ENCODE measurements at places on chromosomes 6 and 20. TPM values are rescaled to one million over a fixed set of nuclear protein-coding genes. Genes with fewer than 3 reads are reported as not detected.

- H3K4me3 ChIP-seq = no peak overlapping the region
- no peak overlapping the region for H3K27ac ChIP-seq
- H3K27me3 ChIP-seq = no peaks in the 10 kb centered on the region
- H3K36me3 ChIP-seq = no peaks in the 10 kb centered on the region
Measured at GRCh38 chr6:170443151-170443662, 109.9 kb downstream of the PSMB1 start.

The SLC26A8 gene
- total RNA-seq = not detected

GRCh38 chr6:2765896-2766766 is 938 bp downstream of the WRNIP1 start:
- peak; percentile 86 for DNase-seq
- H3K27ac ChIP-seq = peak overlapping the region; percentile 93
- H3K4me1 ChIP-seq = peaks cover 27% of the 10 kb centered on the region

The TXLNB gene
- 0.05 TPM for total RNA-seq

DNA sequence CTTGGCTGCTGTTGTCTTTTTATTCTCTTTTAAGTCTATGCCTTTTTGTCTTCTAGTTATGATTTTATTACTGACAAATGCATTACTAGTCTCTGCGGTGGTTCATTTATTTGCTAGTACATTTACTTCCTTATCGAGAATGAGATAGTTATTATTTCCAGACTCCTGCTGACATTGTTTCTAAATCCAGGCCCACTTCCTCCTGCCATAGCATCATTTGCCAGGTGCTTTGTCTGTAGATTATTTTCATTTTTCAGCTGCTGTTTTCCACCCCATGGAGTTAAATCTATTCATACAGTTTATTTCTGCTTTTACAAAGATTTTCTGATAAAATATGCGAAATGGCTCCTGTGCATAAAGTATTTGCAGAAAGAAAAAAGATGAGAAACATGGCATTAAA is 459.7 kb downstream of the MMUT start:
- DNase-seq = no peak
- no peaks in the 10 kb centered on the region for H3K27me3 ChIP-seq
- no peaks in the 10 kb centered on the region for H3K4me1 ChIP-seq
- no peak overlapping the region for H3K4me3 ChIP-seq

GRCh38 chr6:158622545-158623190 is 21.9 kb downstream of the DYNLT1 start:
- no peak overlapping the region for H3K4me3 ChIP-seq
- no peaks in the 10 kb centered on the region for H3K4me1 ChIP-seq
- H3K27me3 ChIP-seq = no peaks in the 10 kb centered on the region
- no peak overlapping the region for H3K27ac ChIP-seq
- no peak for DNase-seq

DNA sequence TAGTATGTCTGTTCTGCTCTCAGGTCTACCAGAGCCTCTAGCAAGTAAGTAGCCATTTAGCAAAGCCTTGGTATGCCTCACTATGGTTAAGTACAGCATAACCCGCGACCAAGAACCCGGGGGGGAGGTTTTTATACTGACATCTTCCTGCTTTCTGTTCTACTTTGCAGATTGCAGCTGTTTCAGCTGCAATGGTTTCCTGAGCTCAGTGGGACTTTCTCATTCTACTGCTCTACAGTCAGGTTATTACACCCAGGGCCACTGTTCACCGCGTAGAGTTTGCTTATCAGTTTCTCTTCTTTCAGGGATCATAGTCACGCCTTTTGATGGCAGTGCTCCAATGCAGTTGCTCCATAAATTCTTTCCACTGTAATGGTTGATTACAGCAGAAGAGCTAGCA is 631.3 kb downstream of the TFAP2A start:
- H3K4me1 ChIP-seq = no peaks in the 10 kb centered on the region
- no peak overlapping the region for H3K4me3 ChIP-seq
- no peak for DNase-seq
- no peaks in the 10 kb centered on the region for H3K27me3 ChIP-seq
- H3K36me3 ChIP-seq = no peaks in the 10 kb centered on the region
- no peak overlapping the region for H3K27ac ChIP-seq

DNA sequence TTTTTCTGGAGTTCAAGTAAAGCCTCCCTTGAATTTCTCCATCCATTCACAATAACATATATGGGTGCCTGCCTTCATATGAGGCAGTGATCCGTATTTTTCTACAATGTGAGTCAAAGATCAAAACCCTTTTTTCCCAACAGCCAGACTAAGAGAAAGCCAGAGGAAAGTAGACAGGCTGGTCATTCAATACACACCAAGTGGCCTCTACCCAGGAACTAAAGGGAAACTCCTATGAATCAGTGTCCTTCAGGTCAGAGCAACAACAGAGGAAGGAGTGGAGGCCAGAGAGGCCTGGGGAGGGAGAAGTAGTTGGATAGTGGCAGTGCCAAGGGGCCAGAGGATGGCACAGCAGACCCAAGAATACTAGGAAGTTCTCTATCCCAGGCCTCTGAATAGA is 23.8 kb downstream of the SIM1 start:
- no peaks in the 10 kb centered on the region for H3K36me3 ChIP-seq
- no peaks in the 10 kb centered on the region for H3K27me3 ChIP-seq
- H3K4me3 ChIP-seq = no peak overlapping the region
- no peak for DNase-seq
- no peaks in the 10 kb centered on the region for H3K4me1 ChIP-seq

- H3K27ac ChIP-seq = no peak overlapping the region
- no peaks in the 10 kb centered on the region for H3K4me1 ChIP-seq
- H3K27me3 ChIP-seq = no peaks in the 10 kb centered on the region
- H3K36me3 ChIP-seq = no peaks in the 10 kb centered on the region
- DNase-seq = no peak
Measured at GRCh38 chr6:42197555-42198362, 3.0 kb upstream of the GUCA1B start.

DNA sequence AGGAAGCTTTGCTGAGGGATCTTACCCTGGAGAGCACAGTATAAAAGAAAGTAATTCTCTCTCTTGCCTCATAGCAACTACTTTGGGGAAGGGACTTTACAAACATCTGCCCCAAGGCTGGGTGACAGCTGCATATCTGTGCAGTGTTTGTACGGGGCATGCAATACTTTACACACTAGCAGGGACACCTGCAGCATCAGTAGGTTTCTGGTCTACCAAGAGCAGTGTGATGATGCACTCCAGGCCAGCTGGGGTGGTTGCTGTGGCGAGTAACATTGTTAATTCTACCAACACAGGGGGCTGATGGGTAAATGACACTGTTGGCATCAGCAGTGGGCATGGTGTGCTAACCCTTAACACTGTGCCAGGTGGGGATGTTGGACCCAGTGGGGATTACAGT is 48.0 kb downstream of the ADTRP start:
- no peaks in the 10 kb centered on the region for H3K27me3 ChIP-seq
- no peaks in the 10 kb centered on the region for H3K36me3 ChIP-seq
- no peak overlapping the region for H3K27ac ChIP-seq
- no peak for DNase-seq
- H3K4me3 ChIP-seq = no peak overlapping the region

DNA sequence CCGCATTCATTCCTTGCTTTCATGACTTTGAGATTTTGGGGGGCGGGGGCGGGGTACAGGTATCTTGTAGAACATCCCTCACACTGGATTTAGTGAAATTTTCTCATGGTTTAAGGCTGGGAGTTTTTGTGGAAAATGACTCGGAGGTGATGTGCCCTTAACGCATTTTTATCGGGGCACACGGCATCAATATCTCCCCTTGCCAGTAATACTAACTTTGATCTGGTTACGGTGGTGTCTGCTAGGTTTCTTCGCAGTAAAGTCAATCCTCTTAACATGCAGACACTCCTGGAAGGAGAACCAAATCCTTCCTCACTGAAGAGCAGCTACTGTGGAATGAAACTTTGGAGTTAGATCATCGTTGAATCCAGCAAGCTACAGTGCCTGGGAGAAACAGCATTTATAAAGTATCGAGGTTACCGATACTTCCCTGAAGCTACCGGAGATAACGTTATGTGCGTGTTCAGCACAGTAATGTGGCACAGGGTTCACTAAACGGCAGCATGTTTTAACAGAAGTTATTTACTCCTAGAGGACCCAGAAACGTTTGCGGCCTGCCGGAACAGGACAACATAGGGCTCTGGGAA is 1.2 kb upstream of the DYNLRB1 start:
- H3K27ac ChIP-seq = no peak overlapping the region
- peak overlapping the region; percentile 75 for H3K4me3 ChIP-seq
- no peak for DNase-seq
- no peaks in the 10 kb centered on the region for H3K27me3 ChIP-seq
- H3K4me1 ChIP-seq = peaks cover 9% of the 10 kb centered on the region

The PRDM13 gene
- not detected for total RNA-seq

GRCh38 chr6:53496797-53497375 is 48.0 kb downstream of the GCLC start:
- H3K27me3 ChIP-seq = no peaks in the 10 kb centered on the region
- H3K27ac ChIP-seq = no peak overlapping the region
- H3K4me3 ChIP-seq = no peak overlapping the region
- no peaks in the 10 kb centered on the region for H3K4me1 ChIP-seq
- peaks cover 24% of the 10 kb centered on the region for H3K36me3 ChIP-seq

The AVP gene
- not detected for total RNA-seq

DNA sequence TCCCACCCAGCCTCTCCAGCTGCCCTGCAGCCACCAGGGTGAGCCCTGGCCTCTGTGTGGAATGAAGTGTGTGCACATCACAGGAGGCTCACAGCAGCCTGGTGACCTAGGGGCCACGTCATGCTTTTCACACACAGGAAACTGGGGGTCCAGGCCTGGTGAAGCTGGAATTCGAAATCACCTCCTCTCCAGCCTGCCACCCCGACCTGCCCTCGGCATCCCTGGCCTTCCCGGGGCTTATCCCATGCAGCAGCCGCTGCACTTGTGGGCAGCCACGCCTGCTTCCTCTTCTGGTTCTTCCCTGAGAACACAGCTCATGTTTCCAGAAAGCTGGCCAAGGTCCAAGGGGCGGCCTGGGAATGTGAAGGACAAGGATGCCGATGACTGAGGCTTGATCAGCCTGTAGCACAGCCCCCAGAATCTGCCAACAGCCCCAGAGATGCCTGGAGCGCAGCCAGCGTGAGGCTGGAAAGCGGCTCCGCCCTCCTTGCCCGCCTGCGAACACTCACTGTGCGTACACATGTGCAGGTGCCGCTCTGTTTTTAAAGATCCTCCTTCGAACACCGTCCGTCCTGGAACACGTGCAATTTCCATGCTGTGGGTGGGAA is 4.2 kb upstream of the NTSR1 start:
- H3K4me1 ChIP-seq = no peaks in the 10 kb centered on the region
- DNase-seq = peak; percentile 57
- no peaks in the 10 kb centered on the region for H3K36me3 ChIP-seq

- no peaks in the 10 kb centered on the region for H3K36me3 ChIP-seq
- no peaks in the 10 kb centered on the region for H3K27me3 ChIP-seq
- no peak for DNase-seq
- no peak overlapping the region for H3K27ac ChIP-seq
Measured at GRCh38 chr20:8930726-8931125, 138.2 kb upstream of the PLCB4 start.

GRCh38 chr20:19794941-19795340 is 36.9 kb downstream of the RIN2 start:
- no peak for DNase-seq
- no peaks in the 10 kb centered on the region for H3K4me1 ChIP-seq
- H3K27ac ChIP-seq = no peak overlapping the region
- no peaks in the 10 kb centered on the region for H3K36me3 ChIP-seq

GRCh38 chr6:70537266-70537665 is 29.5 kb upstream of the SDHAF4 start:
- no peak overlapping the region for H3K4me3 ChIP-seq
- DNase-seq = no peak
- H3K36me3 ChIP-seq = no peaks in the 10 kb centered on the region
- no peaks in the 10 kb centered on the region for H3K27me3 ChIP-seq
- no peaks in the 10 kb centered on the region for H3K4me1 ChIP-seq

The CYP24A1 gene
- not detected for total RNA-seq

The C6orf52 gene
- total RNA-seq = 1.8 TPM

GRCh38 chr6:93817937-93818336 is 398.6 kb upstream of the EPHA7 start:
- no peaks in the 10 kb centered on the region for H3K27me3 ChIP-seq
- H3K4me3 ChIP-seq = no peak overlapping the region
- no peak overlapping the region for H3K27ac ChIP-seq
- no peaks in the 10 kb centered on the region for H3K36me3 ChIP-seq

GRCh38 chr6:36252005-36252404 is 17.9 kb upstream of the PNPLA1 start:
- no peak overlapping the region for H3K4me3 ChIP-seq
- no peaks in the 10 kb centered on the region for H3K27me3 ChIP-seq
- H3K36me3 ChIP-seq = no peaks in the 10 kb centered on the region
- no peak overlapping the region for H3K27ac ChIP-seq

DNA sequence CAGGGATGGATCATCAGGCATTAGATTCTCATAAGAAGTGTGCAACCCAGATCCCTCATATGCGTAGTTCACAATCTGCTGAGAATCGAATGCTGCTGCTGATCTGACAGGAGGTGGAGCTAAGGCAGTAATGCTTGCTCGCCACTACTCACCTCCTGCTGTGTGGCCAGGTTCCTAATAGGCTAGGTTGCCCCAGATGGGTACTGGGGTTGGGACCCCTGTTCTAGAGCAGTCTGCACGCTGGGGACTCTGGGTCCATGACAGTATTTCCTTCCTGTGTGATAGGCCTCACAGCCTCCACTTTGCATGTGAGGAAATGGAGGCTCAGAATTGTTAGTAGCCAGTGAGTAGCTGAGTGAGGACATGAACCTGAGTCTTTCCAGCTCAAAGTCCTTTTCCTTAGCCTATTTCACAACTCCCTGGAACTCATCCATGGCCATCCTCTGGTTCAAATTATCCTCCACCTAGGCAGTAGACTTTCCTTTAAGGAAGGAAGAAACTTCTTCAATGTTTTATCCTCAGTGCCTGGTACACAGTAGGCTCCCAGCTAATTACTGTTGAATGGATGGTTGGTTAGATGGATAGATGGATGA is 117.2 kb downstream of the SYCP2 start:
- H3K4me1 ChIP-seq = no peaks in the 10 kb centered on the region
- no peak for DNase-seq
- no peaks in the 10 kb centered on the region for H3K36me3 ChIP-seq

The NKAIN4 gene
- not detected for total RNA-seq

The NUP43 gene
- total RNA-seq = 16.2 TPM

The VAPB gene
- 30.3 TPM for total RNA-seq

GRCh38 chr20:14986026-14986655 is 648.7 kb upstream of the FLRT3 start:
- peak; percentile 79 for DNase-seq
- H3K4me1 ChIP-seq = peaks cover 7% of the 10 kb centered on the region
- peak overlapping the region; percentile 44 for H3K27ac ChIP-seq

DNA sequence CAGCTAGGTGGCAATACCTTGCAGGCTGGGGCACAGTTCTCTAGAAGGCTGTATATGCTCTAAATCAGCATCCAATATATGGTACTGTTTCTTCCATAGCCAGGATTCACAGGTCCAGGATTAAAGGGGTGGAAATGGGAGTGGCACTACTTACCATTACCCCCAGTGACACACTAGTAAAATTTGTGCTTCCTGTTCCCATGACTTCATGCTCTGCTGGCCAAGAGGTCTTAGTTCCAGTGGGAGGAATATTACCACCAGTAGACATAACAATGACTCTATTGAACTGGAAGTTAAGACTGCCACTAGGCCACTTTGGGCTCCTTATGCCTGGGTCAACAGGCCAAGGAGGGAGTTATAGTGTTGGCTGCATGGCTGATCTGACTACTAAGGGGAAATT is 174.3 kb upstream of the TNFAIP3 start:
- H3K36me3 ChIP-seq = no peaks in the 10 kb centered on the region
- no peak overlapping the region for H3K27ac ChIP-seq
- no peak overlapping the region for H3K4me3 ChIP-seq
- no peak for DNase-seq
- peaks cover 15% of the 10 kb centered on the region for H3K4me1 ChIP-seq

GRCh38 chr6:136012943-136013342 is 161.4 kb downstream of the PDE7B start:
- no peaks in the 10 kb centered on the region for H3K36me3 ChIP-seq
- H3K4me3 ChIP-seq = no peak overlapping the region

GRCh38 chr6:16487996-16488674 is 249.7 kb downstream of the GMPR start:
- H3K27ac ChIP-seq = no peak overlapping the region
- H3K4me3 ChIP-seq = no peak overlapping the region
- no peaks in the 10 kb centered on the region for H3K36me3 ChIP-seq
- DNase-seq = no peak
